ENCODE measurements at places on chromosomes 5 and 9. TPM values are rescaled to one million over a fixed set of nuclear protein-coding genes. Genes with fewer than 3 reads are reported as not detected.

The PCDHB10 gene
- total RNA-seq = not detected

The ADGRD2 gene
- not detected for total RNA-seq

The TAF11L11 gene
- not detected for total RNA-seq

The WHRN gene
- total RNA-seq = 2.8 TPM

The ERAP2 gene
- 49.3 TPM for total RNA-seq

The PCDHGA8 gene
- 0.07 TPM for total RNA-seq

The FOXD4L5 gene
- total RNA-seq = 0.09 TPM

DNA sequence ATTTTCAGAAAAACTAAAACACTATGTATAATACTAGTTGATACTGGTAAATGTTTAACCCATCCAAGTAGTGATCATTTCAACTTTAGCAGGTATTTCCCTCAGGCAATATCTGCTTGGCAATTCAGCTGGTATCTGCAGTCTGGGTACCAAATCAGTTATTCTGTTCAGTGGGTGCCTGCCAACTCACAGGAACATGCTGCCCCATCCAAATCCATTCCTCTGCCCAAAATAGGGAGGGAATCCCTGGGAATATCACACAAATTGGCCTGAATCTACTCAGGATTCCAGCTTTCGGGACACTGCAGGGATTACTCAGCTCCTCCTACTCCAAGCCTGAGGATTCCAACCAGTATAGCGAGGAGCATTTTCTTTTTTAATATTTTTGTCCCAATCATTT, 61.7 kb upstream of the PDE4D start:
- DNase-seq = no peak

GRCh38 chr9:20623748-20624124, 1.4 kb upstream of the MLLT3 start:
- DNase-seq = no peak

- no peak for DNase-seq
Measured at GRCh38 chr5:1463326-1464095, 18.3 kb upstream of the SLC6A3 start.

DNA sequence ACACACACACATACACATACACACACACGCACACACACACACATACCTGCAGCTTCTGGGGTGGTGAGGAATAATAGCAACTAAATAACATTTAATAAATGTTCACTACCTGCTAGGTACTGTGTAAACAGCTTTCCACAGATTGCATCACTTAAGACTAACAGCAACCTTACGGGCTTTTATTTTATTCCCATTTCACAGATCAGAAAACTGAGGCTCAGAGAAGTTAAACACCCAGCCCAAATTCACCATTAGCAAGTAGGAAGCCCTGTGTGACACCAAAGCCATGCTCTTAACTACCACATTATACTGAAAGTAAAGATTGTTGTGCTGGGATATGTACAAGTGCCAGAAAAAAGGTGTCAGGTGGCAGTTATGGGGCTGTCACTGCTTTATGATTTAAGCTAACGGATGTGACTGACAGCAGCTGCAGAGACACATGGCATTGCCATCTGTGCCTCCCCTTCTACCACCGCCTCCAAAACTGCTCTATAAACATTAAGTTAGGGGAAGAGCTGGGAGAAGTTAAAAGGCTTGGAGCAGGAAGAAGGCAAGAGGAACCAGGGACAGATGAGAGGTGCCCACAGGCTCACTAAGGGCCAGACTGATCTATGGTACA, 13.6 kb downstream of the MTMR12 start:
- DNase-seq = no peak

DNA sequence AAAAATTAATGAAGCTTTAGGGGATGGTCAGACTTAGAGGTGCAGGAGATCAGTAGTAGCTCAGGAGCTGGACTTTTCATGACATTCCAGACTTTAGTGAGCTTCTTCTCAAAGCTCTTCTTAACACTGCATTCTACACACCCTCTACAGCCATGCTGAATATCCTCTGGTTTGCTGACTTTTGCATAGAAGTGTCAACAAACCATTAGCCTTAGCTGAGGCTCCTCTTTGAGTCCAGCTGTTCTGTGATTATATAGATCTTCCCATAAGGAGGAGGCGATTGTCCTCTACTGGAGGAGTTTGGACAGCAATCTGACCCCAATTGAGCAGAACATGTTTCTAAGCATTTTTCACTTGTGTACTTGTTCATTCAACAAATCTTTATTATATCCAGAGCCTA, 75.0 kb upstream of the RUSC2 start:
- DNase-seq = no peak

DNA sequence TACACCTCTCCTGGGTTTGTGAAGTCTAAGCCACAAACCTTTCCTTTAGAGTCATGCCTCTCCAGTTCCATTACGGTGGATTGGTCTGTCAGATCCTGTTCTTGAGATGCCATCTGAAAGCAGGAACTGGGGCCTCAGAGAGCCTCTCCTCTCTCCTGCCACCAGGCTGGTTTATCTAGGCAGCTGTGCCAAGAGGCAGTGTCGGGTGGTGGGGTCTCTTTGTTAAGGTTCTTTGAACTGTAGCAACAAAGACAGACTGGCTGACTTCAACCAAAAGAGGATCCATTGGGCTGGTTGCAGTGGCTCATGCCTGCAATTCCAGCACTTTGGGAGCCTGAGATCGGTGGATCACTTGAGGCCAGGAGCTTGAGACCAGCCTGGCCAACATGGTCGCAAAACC, 66.0 kb upstream of the ANGPTL2 start:
- no peak for DNase-seq

- DNase-seq = no peak
Measured at GRCh38 chr5:156435101-156435500, 108.1 kb downstream of the SGCD start.

- no peak for DNase-seq
Measured at GRCh38 chr5:1185629-1186350, 15.6 kb upstream of the SLC6A19 start.

- DNase-seq = no peak
Measured at GRCh38 chr5:123827811-123828210, 315.8 kb downstream of the CSNK1G3 start.

GRCh38 chr5:23260621-23261020, 246.8 kb upstream of the PRDM9 start:
- no peak for DNase-seq

- DNase-seq = no peak
Measured at GRCh38 chr9:18126831-18127498, 347.0 kb upstream of the ADAMTSL1 start.

- no peak for DNase-seq
Measured at GRCh38 chr5:10712574-10713366, 48.3 kb downstream of the DAP start.

GRCh38 chr5:14185326-14186058, 42.4 kb downstream of the TRIO start:
- DNase-seq = no peak

- DNase-seq = no peak
Measured at GRCh38 chr9:1198085-1198484, 147.9 kb downstream of the DMRT2 start.

DNA sequence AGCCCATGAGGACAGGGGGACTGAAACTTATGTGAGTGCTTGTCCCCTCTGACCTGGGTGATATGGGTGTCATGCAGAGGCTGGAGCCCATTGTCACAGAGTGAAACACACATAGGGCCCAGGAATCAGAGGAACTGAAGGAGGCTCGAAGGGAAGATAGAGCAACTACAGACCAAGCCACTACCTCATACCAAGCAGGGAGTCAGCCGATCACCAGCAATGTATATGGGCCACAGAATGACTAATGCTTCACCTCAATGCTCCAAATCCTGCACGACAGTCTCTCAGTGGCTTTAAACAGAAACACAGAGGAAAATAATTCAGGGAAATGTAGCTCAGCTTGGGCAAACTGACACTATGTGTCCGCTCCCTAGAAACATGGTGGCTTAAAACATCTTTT, 8.9 kb upstream of the FBXW11 start:
- no peak for DNase-seq

- DNase-seq = no peak
Measured at GRCh38 chr5:120151825-120152224, 312.3 kb upstream of the PRR16 start.

GRCh38 chr5:133470841-133471240, 141.5 kb downstream of the FSTL4 start:
- no peak for DNase-seq

Measured in activated T-helper 2 cell treated with anti-CD3 and anti-CD28 coated beads, Interferon-gamma antibody, Interleukin-2, Interleukin-4, amounts not matched to agents 10 μg/mL and 5 μg/mL and 100 μg/mL, durations not matched to agents 14 hours and 24 hours and 36 hours (primary cell).